ENCODE measurements at places on chromosomes 7 and 10.

DNA sequence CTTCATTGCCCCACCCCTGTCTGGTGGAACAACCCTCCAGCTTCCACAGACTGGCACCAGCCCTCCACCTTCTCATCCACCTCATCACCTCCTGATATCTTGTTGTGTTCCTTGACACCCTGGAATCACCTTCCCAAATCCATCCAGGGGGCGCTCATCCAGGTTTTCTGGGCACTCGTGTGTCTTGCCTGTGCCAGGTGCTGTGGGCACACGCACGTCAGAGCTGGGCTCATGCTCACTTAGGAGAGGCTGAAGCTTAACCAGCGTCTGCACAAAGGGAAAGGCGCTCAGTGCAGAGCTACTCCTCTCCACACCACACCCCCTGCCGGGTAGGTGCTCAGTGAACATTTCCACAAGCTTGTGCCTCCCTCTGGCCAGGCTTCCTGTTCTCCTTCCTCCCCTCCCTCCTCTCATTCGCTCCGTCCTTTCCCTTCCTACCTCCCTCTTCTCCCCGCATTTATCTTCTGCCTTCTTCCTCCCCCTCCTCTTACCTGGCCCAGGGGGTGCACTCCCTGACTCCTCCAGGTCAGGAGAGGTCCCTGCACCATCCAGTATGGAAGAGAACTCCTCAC is 4.8 kb downstream of the ADCYAP1R1 start:
- no peak for DNase-seq

DNA sequence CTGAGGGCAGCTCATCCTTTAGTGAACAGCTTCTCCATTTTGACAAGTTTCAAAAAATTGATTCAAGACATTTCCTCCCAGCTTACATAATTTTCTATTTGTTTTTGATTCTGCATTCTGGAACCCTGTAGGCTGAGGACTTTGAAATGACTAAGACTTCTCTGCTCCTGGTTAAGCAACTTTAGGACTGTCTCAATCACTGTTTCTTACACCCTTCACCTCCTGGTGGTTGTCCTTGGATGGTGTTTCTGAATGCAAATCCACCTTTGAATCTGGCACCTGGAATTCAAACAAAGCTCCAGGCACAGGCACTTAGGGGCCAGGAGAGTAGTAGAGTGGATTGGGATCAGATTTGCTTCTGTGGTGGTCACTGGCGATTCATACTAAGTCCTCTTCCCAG is 595.5 kb downstream of the LRMDA start:
- no peak for DNase-seq

- no peak for DNase-seq
These were observed 1.5 kb downstream of the CLDN12 start for GRCh38 chr7:90404777-90405176.

DNA sequence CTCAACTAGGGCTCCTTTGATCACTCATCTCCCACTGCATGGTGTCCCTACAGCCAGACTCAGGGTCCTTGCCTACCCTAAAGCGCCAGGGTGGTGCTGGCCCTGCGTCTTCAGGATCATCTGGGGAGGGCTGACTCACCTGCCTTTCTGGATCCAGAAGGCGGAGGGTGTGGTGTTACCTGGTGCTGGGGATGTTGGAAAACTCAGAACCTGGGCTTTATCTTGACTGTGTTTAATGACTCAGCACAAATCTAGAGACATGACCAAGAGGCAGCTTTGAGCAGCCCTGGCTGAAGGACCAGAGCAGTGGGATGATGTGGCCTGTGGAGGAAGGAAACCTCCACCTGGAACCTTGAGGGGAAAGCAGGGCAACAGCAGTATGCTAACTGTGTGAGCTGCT is 96.5 kb downstream of the GRK5 start:
- no peak for DNase-seq

- peak; percentile 21 for DNase-seq
These were observed 202.1 kb downstream of the PRPF18 start for GRCh38 chr10:13788711-13789447.

DNA sequence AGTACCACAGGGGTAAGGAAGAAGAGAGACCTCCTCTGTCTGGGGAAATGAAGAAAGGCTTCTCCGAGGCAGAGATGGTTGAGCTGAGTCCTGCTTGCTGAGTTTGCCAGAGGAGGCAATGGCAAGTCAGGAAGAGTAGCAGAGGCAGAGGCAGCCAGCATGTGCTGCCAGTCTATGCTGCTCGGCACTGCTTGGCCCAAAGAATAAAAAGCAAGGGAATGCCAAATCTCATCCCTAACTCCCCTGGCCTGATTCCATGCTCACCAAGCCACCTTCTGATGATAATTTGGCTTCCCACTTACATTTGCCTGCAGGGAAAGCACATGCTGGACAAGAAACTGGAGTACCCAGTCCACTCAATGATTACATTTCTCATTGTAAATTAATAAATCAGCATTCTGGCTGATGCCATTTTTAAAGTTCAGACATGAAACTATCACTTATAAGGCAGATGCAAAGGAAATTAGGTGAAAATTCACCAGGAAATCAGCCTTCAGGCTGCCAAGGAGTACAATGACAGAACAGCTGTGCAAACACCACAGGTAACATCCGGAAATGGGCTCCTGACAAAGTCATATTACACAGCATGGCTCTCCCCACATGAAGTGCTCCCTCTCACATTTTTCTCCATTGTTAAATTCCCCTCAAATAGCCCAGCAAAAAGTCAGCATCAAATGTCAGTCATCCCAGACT is 245.9 kb downstream of the MTERF1 start:
- DNase-seq = no peak

DNA sequence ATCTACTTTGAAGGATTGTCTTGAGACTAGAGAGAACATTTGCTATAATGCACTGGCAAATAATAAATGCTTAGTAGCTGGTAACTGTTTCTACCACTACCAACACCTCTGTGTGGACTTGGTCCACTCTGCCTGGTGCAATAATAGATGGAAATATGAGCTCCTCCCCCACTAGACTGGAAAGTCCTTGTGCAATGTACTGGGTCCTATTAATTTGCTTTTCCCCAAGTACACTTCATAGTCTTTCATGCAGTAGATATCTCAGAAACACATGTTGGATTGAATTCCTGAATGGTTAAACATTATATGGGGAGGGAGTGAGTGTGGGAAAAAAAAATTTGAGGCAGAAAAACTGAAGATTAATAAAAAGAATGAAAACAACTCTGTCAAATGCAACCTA is 119.3 kb downstream of the C10orf90 start:
- DNase-seq = no peak

- DNase-seq = no peak
These were observed 169.4 kb downstream of the LRMDA start for GRCh38 chr10:75600833-75601232.

DNA sequence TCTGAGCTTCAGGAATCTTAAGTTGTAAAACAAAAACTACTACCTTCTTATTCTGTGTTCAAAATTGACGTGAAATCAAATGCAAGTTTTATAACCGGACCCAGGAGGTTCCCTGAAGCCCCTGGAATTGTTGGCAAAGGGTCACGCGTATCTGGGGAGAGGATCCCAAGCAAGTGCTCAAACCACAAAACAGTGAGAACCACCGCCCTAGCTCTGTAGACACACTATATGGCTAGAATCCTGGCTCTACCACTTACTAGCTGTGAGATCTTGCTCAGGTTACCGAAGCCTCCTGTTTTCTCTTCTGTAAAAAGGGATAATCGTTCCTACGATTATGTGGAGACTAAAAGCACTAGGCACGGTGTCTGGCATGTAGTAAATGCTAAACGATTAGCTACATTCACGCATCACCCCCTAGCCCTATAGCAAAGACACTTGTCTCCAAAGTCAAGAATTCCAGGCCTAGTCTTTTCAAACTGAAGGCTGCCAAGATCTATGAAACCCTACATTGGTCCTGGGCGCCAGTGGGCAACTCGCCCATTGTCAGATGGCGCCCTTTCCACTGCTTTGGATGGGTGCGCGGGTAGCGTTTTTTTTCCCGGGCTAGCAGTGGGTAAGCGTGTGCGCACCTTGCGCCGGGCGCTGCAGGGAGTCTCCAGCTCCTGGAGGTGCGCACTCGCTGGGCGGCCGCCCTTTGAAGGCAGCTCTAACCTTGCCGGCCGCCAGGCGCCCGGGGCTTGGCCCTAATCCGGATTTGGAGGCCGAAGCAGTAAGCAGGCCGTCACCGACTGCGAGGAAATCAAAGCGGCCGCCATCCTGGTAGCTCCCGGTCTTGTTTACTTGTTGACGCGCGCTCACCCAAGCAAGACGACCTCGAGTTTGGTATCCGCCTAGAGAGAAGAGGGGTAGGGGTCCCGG is 11.6 kb upstream of the NKX2-3 start:
- DNase-seq = no peak

DNA sequence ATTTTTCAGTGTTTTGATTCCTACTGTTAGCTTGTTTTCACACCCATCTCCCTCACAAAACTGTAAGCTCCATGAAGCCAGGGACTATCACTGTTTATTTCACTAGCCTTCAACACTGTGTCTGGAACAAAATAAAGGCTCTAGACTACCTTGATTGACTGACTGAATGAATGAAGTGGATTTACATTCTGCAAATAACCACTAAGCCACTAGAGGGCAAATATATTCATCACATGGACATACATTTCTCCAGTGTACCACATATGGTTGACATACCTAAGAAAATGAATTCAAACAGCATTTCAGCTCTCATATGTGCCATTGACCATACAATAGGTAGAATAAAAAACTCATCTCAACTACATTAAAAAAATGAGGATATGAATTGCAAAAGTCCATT is 185.9 kb downstream of the RAB11FIP2 start:
- no peak for DNase-seq

DNA sequence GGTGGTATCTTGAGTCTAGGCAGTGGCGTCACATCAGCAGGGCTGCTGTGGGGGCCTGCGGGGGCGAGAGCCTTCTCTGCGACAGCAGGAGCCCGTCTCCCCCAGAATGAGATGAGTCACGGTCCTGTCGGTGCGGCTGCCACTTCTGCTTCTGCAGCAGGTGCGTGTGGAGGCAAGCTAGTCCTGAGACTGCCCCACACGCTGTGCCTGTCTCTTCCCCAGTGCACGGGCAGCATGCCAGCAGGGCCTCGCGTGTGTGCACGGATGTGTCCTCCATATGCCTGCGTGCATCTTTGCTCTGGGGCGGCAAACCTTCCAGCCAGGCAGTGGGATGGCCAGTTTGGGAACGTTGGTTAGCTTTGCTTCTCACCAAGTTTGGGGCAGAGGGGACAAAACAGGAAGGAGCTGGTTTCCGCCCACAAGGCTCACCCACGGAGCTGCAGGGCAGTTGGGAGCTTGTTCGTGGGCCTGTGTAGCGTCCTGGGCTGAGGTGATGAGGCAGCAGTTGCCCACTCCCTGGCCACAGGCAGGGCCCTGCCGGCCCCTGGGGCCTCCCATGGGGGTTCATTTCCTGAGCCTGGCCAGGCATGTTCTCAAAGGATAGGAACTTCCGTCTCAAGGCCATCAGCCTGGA is 60.8 kb upstream of the PPIF start:
- peak; percentile 88 for DNase-seq

DNA sequence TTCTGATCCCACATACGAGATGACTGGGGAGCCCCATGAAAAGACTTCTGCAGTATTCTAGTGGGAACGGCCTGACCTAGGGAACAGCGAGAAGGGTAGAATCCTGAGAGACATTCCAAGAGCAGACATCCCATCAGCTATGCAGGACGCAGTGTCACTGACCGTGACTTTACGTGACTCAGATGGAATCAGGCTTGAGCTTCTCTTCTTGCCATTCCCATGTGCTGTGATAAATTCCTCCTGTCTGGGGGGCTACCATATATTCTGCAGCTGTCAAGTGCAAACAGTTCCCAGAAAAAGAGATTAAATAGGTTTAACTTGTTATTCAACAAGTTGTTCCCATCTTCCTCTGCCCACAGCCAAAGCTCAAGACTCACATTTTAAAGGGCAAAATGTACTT is 73.1 kb upstream of the PDE1C start:
- no peak for DNase-seq

DNA sequence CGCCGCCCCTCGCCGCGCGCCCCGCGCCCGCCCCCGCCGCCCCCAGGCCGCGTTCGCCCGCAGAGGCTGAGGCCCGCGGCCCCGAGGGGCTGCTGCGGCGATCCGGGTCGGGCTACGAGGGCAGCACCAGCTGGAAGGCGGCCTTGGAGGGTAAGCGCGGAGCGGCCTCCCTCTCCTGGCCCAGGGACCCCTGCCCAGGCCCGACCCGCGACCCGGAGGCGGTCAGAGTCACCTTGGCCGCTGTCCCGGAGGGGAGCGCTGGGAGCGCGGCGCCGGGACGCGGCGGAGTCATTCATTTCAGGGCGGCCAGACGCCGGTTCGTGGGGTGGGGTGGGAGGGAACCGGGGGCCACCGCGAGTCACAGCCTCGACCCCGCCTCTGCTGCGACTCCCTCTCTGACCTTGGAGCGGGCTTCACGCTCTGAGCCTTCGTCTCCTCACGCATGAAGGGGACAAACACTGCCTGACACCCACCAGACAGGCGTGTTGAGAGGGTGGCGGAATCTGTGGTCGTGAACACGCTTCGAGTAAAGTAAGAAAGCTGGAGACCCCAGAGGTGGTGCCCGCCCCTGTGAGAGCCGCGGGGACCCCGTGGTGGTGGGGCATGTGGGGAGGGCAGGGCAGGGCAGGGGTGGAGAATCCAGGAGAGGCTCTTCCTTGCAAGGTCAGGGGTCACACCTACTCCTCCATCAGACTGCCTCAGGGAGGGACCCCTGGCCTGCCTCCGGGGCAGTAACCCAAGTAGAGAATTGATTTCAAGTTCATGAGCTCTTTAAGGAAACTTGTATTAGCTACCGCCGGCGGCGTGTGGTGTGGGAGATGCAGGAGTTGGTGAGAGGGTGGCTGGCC is 707 bp downstream of the CLEC2L start:
- no peak for DNase-seq

GRCh38 chr10:76487582-76487981 is 1056.2 kb downstream of the LRMDA start:
- no peak for DNase-seq
